ENCODE measurements at places on chromosomes 11 and 22.

GRCh38 chr11:117833401-117833891 is 8.9 kb upstream of the FXYD2 start:
- peak; percentile 98 for DNase-seq

- no peak for DNase-seq
Measured at GRCh38 chr22:27179161-27179560, 521.8 kb downstream of the MIAT start.

DNA sequence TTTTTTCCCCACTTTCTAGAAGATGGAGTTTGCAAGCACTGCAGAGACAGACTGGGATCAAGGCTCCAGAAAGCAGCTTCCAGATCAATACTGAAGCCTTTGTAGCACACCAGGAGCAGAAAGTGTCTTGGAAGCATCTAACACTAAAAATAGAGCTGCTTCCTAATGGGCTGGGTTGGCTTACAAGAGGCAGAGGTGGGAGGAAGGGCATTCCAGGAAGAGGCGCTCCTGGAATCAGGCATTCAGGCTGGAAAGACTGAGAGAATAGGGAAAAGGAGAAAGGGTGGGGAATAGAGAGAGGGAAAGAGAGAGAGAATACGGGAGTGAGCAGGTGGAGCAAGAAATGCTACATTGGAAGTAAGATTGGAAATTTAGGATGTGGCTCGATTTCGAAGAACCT is 395.9 kb downstream of the OPCML start:
- no peak for DNase-seq

DNA sequence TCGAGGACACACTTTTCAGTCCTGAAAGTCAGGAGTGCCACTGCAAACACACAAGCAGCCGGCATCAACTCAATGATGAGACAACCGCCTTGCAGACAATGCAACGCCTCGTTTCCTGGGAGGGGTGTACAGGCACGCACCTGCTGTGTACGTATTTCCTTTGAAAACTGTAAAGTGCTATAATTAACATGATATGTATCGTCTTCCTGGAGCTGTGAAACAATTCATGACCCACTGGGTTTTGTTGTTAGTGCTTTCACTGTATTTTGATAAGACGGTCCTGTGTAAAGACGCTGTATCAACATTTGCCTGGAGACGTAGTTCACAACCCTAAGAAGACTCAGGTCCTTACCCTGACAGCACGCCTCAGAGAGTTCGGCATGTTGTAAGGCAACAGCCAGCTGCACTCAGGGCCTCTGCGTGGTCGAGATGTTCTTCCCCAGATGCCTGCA is 105.7 kb upstream of the ANO1 start:
- no peak for DNase-seq

GRCh38 chr22:35938226-35938625 is 90.4 kb downstream of the RBFOX2 start:
- no peak for DNase-seq

- DNase-seq = no peak
Measured at GRCh38 chr11:10457901-10458300, 2.8 kb downstream of the AMPD3 start.

- DNase-seq = no peak
Measured at GRCh38 chr11:28808771-28809170, 700.6 kb downstream of the METTL15 start.

DNA sequence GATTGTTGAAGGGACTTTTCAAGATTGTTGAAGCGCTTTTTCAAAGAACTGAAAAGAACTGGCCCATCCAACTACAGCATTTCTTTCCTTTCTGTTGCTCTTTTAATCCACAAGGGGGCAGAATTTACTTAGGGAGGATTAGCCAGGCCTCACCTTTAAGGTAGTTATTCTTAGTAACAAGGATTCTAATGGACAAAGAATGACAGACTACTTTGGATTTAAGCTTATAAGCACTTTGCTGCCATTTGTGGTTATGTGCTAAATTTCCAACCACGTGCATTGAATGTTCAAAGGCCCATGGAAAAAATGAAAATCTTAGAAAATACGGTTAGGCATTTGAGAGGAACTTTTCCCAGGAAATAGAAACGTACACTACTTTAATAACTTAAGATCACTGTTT is 49.5 kb upstream of the HSPA8 start:
- peak; percentile 79 for DNase-seq

DNA sequence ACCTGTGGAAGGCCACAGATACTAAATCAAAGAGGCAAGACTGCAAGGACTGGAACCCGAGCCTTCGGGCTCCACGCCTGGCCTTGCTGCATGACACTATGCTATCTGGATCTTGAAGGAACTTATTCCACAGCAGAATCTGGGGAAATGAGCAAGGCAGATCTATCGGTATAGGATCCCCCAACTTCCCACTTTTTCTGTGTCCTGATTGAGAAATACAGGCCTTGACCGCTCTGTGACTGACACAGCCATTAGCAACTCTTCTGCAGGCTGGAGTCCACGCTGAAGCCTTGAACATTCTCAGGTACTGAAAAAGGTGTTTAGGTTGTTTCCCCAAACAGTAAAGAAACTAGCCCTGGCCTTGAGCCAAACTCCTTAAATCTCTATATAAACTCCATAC is 241.2 kb upstream of the NARS2 start:
- no peak for DNase-seq

DNA sequence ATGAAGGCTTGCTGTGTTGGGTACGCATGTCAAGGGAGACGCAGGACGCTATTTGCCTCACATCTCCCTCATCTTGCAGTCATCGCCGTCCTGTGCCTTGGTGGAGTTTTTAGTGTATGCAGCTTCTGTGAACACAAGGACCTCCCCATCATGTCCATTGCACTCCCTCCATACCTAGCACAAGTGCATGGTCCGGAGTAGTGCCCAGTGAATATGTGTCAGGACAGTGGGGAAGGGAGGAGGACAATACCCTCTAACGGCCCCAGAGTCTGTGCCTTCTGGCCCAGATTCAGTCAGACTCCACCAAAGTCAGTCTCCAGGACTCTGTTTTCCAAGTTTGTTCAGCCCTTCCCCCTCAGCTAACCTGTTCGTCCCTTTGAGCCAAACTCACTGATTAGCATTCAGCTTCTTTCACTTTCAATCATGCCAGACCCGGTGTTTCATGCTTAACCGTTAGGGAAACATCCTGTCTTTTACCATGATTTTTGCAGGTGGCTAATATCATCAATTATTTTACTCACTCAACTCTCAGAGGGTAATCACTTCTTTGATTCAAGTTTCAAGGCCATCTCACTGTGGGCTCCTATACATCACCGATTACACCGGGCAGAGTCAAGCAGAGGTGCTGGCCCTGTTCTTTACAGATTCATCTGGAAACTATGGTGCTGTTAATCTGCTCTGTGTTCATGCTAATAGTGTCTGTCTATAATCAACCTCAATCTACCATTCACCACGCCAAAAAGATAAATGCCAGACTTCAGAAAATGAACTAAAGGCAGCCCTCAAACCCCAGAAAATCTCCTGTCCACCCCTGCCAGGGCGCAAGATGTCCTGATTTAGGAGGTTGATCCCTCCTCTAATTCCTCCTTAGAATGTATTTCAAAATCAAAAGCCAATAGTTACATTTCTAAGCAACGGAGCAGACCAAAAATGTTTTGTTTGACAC is 156.5 kb downstream of the RRAS2 start:
- no peak for DNase-seq

DNA sequence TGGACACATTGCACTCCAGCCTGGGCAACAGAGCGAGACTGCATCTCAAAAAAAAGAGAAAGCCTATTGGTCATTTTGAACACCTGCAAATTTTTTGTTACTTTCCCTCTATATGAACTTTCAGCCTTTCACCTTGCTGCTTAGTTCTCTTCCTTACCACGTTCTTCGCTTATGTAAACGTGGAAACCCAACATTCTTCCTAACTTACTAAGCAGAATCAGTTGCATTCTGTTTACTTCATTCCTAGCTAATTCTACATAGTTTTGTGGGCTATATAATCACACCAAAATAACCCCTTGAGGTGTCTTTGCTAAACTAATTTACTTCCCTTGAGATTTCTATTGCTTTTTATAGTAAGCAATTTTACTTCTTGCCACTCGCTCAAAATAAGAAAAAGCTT is 23.2 kb downstream of the MS4A4A start:
- DNase-seq = no peak

GRCh38 chr11:47998733-47999359 is 18.5 kb downstream of the PTPRJ start:
- DNase-seq = no peak

GRCh38 chr11:64437426-64437825 is 78.5 kb downstream of the RPS6KA4 start:
- no peak for DNase-seq

GRCh38 chr11:132300283-132300682 is 929.9 kb downstream of the NTM start:
- DNase-seq = no peak

DNA sequence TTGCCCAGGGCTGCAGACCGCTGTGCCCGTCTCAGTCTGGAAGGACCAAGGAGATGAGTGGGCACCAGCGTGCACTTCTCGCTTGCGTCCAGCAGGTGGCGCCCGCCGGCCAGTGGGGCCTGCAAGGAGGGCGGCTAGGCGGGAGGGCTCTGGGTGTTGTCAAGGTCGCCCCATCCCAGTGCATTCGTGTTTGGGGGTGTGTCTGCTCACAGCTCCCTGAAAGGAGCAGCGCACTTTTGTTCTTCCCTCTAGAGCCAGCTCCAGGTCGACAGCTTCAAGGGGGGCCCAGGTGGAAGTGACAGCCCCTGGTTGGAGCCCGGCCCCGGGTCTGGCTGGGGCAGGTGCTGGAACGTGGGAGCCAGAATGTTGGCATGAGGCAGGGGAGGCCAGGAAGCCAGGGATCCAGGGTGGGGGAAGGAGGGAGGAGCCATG is 23.4 kb upstream of the MPPED1 start:
- peak; percentile 17 for DNase-seq

GRCh38 chr11:116403794-116404461 is 368.9 kb downstream of the BUD13 start:
- DNase-seq = no peak

GRCh38 chr22:26287382-26288225 is 118.3 kb downstream of the SEZ6L start:
- DNase-seq = no peak

DNA sequence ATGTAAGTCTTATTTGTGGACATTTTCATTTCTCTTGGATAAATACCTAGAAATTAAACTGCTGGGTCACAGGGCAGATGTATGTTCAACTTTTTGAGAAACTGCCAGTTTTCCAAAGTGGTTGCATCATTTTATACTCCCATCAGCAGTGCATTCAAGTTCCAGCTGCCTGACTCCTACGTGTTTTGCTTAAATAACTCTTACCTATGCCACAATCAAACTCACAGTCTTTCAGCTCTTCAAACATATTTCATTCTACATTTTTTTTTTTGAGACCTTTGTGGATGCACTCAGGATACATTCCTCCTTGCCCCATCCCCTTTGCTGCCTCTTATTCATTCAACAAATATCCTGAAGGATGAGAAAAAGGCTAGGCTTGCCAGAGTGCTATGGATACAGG is 9.2 kb downstream of the TCF20 start:
- DNase-seq = no peak

GRCh38 chr11:119026970-119027369 is 3.7 kb downstream of the SLC37A4 start:
- DNase-seq = no peak

GRCh38 chr11:10597877-10598351 is 29.4 kb upstream of the LYVE1 start:
- no peak for DNase-seq

DNA sequence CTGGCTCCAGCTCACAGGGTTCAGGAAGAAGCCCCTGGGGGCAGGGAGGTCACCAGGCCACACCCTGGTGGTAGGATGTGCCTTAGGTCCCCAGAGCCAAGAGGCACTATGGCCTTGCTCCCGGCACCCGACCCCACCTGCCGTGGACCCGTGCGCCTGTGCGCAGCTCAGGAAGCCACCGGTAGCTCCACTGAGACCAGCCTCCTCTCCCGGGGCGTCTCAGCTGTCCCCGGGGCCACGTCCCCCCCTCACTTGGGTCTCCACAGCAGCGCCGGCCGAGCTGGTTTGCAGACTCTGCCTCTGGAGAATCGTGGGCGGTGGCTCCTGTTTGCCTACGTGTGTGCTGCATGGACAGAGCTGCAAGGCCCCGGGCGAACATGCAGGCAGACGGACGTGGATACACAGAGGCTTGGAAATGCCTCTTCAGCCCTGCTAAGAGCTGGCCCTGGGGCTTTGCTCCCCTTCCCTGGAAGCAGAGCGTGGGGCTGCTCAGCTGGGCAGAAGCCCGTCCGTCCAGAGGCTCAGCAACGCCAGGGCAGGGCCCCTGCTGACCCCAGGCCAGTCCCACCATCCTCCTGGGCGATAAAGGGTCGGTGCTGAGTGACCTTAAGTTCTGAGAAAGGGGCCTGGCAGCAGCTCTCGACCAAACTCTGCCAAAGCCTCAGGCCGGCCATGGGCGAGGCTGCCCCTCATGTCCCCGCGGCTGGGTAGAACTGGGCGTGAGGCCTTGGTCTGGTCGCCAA is 15.3 kb upstream of the MUC5B start:
- no peak for DNase-seq

DNA sequence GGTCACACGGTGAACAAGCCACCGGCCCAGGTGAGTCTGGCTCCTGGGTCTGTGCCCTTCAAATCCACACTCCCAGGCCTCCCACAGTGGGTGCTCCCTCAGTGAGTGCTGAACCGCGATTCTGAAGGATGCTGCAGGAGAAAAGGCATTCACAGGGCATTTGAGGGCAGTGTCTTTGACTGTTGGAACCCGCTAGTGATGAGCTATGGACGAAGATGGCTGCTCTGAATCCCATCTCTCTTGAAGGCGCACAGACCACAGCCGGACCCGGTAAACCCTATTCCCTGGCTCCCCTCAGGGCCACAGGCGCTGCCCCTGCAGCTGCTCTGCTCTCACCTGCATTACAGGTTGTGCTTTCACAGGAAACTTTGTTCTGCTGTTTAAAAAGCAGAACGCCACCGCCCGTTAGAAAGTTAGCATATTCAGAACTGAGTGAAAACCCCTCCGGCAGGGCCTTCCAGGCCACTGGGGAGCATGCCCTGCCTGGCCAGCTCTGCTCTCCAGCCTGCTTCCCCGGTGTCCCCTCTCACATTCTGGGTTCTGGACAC is 3.2 kb downstream of the LRRC32 start:
- no peak for DNase-seq

DNA sequence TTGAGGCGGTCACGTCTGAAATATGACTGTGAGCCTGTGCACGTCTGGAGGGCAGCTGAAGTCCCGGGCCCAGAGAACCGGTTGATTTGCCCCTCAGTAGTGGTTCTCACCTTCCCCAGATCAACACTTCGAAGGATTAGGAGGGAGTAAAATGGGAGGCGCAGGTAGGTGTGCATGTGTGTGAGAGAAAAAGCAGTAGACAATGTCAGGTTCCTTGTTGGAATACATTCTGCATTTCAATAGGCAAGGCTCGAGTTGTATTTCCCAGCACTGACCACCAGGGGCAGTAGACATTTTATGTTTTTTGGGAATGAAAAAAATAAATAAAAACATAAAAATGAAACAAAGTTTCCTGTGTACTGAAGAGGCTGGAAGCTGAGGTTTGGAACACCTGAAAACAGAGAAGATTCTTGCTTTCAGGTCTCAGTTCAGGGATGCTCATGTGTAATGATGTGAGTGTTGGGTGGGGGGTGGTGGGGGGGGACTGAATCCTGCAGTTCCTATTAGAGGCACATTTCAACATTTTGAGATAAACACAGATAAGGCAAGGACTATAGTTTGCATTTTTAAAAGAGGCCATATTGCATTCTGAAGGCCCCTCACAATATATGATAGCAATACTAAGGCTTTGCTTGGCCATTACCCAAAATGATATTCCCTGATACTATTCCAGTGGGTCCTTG is 333.9 kb downstream of the CADM1 start:
- no peak for DNase-seq

- peak; percentile 50 for DNase-seq
Measured at GRCh38 chr22:24270556-24271385, at the start of gene SPECC1L. Gene SPECC1L, plus strand, starts transcription at chr22:24270831. Its CDS starts 31,401 bp downstream, at chr22:24302232.

GRCh38 chr11:107590460-107591377 is at the start of gene ELMOD1:
Gene ELMOD1, plus strand, starts transcription at chr11:107591147. Its CDS starts 27,043 bp downstream, at chr11:107618190.
- no peak for DNase-seq

GRCh38 chr11:3860375-3860774 is 4.9 kb downstream of the STIM1 start:
- no peak for DNase-seq

Measured in DMS79 treated with DMSO at 0.1 percent for 48 hours (cell line).